ENCODE measurements at places on chromosomes 7 and 10.

DNA sequence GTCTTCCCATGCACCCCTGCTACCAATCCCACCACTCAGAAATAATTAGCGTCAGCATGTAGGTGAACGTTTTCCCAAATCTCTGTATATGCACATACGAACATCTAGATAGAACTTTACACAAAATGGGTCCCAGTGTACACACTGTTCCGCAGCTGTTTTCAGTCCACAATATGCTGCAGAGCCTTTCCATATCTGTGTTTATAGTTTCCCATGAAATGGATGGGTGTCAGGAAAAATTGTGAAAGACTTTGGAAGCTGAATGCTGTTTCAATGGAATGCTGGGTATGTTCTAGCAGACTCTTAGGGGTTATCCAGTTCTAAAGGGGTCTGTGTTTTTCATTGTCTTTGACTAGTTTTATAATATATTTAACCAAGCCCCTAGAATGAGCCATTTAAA lies 13.8 kb downstream of the GRK5 start:
- no peak for DNase-seq

- no peak for DNase-seq
Measured at GRCh38 chr7:32298408-32299132, 191.6 kb downstream of the LSM5 start.

- no peak for DNase-seq
Measured at GRCh38 chr10:11401264-11402235, 209.9 kb downstream of the USP6NL start.

GRCh38 chr10:47035819-47036337 lies 124.7 kb downstream of the PTPN20 start:
- no peak for DNase-seq

DNA sequence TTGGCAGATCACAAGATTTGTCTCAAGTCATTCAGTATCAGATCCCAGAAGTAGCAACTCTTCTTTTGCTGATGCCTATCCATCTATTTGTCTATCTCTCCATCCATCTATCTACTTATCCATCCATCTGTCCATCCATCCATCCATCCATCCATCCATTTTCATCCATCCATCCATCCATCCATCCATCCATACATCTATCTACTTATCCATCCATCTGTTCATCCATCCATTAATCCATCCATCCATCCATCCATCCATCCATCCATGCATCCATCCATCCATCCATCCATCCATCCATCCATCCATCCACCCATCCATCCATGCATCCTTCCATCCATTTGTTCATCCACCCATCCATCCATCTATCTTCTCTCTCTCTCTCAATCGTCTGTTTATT lies 142.7 kb downstream of the PFKFB3 start:
- no peak for DNase-seq

DNA sequence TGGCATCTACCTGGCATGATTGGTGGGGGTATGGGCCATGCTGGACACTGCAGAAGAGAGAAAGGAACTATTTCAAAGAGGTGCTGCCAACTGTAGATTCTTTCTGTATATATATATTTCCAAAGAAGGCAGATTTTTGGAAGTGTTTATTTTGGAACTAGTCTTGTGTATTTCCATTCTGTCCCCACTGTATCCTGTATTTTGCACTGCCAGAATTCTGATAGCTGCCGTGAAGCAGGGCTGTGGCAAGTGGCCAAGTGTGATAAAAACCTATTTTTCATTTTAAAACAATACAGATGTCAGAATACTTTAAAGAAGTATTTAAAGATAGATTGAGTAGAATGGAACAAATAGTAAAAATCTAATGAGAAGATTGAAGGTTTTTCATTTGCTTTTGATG lies 17.1 kb downstream of the MCU start:
- DNase-seq, result no peak

DNA sequence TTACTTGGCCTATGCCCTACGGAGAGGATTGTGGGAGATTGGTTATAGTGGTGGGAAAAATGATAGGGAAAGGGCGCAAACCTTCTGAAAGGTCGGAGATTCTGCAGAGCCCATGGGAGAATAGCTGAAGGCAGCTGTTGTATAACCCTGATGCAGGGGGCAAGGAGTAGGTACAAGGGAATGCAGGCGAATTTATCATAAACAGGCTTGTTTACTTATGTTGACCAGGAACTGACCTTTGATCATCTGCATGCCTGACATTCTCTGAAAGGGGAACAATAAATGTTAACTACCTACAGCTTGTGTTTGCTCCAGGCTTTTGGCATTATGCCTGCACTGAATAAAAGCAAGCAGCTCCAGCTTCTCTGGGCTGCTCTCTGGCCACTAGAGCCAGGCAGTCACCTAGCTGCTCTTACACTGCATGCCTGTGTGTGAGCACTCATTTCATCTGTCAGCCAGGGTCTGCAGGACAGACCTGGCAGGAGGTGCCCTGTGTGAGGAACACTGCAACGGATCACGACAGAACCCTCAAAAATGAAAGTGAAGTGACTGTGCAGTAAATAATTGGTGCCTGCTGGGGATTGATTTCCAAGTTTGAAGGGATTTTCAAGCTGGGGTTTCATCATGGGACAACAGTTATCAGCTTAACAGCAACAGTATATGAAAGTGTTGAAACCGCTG lies 31.1 kb upstream of the ABCA13 start:
- no peak for DNase-seq

- DNase-seq, result no peak
Measured at GRCh38 chr7:85261336-85261735, 74.5 kb upstream of the SEMA3D start.

Measured in stimulated activated CD4-positive, alpha-beta T cell treated with anti-CD3 and anti-CD28 coated beads, Interleukin-2, amount 100 ng/mL, for 24 hours (primary cell).